ENCODE measurements at places on chromosomes 7 and 10.

- no peak for DNase-seq
Measured at GRCh38 chr10:69716711-69717560, 84.8 kb upstream of the COL13A1 start.

- DNase-seq, result no peak
Measured at GRCh38 chr10:44325157-44325556, 59.7 kb downstream of the CXCL12 start.

GRCh38 chr7:107622429-107622828 is 38.2 kb upstream of the SLC26A4 start:
- DNase-seq, result peak; percentile 21

DNA sequence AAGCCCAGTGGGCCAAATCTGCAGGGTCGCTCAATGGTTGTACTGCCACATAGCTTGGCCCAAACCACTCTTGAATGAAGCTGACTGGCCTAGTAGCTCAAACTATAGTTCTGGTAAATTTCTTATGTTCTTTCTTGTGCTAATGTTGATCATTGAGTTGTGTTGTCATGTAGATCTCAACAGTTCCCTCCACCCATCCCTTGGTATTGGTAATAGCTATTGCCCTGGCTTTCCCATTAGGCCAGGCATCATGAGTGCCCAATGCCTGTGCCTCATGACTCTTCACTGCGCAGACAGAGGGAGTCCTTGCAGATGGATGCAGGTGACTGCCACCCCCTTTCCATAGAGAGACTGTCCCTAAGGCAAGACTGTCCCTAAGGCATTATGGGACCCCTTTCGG is 988.4 kb downstream of the KCNMA1 start:
- DNase-seq, result no peak

DNA sequence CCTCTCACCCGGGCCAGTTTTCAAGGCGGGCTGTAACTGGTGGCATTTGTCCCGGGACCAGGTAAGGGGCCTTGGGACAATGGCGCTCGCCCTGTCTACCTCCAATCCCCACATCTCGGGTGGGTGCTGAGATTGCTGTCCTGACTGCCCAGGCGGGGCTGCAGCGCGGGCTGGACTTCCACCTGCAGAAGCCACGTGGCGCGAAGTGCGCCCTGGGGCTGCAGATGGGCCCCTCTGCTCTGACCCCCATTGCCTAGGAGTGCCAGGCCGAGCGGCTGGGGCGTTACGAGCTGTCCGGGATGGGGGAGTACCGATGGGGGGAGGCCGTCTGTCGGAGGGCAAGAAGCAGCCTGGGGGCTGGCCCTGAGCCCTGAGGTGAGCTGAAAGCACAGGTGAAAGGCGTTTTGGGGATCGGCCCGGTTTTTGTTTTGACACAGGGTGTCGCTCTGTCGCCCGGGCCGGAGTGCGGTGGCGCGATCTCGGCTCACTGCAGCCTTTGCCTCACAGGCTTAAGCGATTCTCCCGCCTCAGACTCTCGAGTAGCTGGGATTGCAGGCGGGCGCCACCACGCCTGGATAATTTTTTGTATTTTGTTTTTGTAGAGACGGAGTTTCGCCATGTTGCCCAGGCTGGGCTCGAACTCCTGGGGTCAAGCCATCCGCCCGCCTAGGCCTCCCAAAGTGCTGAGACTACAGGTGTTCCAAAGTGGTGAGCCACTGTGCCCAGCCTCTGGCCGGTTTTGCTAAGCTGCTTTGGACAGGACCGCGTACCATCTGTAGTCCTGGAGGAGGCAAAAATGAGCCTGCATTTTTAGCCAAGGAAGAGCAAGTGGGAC is at the start of gene SFXN2:
TSS of gene SFXN2 (plus strand) at position 16 of the 835 bp plus-strand sequence. CDS start 12,001 bp downstream, outside the sequence.
- no peak for DNase-seq

- DNase-seq, result no peak
Measured at GRCh38 chr10:76550806-76551205, 1086.8 kb downstream of the KCNMA1 start.

- peak; percentile 89 for DNase-seq
Measured at GRCh38 chr7:11130012-11130411, 156.3 kb downstream of the PHF14 start.

DNA sequence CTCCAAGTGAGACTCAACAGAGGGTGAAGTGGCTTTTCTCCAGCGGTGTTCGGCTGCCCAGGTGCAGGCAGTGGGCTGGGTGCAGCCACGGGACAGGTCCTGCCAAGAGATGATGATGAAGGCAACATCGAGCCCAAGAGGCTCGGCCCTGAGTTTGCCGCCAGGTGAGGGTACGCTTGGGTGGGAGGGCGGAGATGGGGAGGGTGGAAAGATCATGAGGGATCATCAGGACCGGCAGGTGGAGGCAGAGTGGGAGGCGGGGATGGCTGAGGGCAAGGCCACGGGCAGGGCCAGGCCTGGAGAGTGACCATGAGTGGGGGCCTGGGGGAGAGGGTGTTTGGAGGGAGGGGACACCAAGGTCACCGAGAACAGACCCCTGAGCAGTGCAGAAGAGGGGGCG is 17.8 kb upstream of the AMZ1 start:
- DNase-seq, result no peak

DNA sequence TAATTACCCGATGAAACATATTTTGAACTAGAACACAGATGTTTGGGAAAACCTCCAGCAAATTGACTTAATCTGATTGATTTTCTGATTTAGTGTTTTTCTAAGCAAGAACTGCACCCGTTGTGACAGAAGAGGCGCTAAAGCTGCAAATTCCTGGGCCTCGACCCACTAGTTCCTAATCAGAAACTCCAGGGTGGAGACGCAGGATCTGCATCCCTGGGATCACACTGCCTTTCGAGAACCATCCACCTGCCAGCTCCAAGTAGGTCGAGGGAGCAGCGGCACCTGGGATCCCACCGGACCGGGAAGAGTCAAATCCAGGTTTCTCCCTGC is 136.8 kb upstream of the CDCA7L start:
- no peak for DNase-seq

DNA sequence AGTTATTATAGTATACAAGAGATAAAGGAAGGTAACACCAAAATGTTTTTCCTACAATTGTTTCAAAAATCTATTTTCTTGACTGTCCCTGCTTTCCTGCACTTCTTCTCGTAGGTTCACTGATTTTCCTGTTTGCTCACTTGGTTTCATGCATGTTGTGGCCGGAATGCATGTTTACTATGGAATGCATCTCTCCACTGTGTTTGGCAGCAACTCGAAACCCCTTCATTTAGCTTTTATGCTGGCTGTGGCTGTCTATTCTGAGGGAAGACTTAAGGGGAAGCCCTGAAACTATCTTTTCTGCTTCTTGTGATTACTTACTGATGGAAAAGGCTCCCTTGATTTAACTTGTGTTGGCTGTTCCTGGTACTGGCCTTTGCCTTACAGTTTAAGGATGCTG is 120.3 kb downstream of the NRG3 start:
- DNase-seq, result no peak

DNA sequence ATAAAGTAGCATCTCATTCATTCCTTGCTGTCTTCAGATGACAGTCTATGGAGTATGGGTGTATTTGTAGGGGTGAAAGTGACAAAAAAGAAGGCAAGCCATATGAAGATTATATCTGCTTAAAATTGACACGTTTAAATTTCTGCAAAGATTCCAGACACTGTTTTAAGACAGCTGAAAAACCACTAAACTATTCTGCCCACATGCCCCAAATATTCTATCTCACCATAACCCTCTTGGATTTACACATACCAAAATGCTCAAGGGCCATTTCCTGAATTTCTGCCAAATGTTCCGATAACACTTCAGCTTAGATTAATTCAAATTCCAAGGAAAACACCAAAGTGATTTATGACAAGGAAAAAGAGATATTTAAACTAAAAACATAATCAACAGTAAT is 99.9 kb upstream of the IL6 start:
- DNase-seq, result no peak

- no peak for DNase-seq
Measured at GRCh38 chr10:62239994-62240393, 28.6 kb downstream of the RTKN2 start.

- no peak for DNase-seq
Measured at GRCh38 chr7:123770378-123770777, 21.6 kb upstream of the WASL start.

DNA sequence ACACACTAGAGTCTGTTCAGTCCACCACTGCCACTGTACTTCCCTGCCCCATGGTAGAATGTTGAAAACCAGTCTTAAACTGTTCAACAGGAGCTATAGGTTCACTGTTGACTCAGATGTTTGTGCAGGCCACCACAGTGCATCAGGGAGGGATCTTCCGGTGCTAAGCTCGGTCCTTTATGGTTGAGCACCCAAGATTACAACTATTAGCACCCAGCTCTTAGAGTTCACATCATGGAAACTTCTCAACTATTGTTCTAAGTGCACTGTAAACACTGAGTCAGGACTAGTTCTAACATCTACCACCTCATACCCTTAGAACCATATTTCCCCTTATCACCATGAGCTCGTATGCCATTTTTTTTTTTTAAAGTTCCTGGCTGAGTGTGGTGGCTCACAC is 97.1 kb upstream of the MXI1 start:
- DNase-seq, result no peak

DNA sequence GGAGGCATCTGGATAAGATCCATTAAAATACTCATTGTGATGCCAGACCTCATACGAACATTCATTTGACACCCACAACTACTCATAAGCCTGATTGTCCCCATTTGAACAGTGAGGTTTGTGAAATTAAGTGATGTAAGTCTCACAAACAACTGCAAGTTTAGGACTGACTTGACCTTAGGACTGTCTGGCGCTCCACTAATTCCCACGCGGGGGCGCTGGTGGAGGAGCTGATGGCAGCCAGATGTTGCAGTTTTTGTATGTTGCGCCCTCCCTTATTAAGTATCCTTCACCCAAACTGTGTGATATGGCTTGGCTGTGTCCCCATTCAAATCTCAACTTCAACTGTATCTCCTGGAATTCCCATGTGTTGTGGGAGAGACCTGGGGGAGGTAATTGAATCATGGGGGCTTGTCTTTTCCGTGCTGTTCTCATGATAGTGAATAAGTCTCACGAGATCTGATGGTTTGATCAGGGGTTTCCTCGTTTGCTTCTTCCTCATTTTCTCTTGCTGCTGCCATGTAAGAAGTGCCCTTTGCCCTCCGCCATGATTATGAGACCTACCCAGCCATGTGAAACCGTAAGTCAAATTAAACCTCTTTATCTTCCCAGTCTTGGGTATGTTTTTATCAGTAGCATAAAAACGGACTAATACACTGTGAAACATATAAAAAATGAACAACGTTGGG is 20.3 kb upstream of the TIAL1 start:
- DNase-seq, result no peak

GRCh38 chr10:91335147-91335546 is 75.0 kb upstream of the HECTD2 start:
- DNase-seq, result no peak

GRCh38 chr10:102468683-102469082 is 17.3 kb upstream of the C10orf95 start:
- DNase-seq, result no peak

DNA sequence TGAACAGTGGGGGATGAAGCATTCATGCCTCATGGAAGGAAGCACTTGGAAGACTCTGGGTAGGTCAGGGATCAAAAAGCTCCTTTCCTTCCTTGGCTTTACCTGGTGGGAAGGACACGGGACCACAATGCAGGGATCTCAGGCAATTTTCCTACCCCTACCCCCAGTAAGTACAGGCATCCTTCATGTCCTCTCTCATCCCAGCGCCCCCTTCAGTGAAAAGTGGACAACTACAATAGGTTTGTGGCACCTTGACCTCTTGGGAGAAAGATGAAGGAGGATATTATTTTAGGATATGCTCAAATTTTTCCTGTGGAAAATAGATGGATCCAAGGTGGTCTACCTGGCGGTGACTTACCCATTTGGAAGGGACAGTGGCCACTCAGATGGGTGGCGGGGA is 16.5 kb downstream of the AFAP1L2 start:
- no peak for DNase-seq

GRCh38 chr7:138238734-138239659 is 162.7 kb downstream of the AKR1D1 start:
- DNase-seq, result no peak

DNA sequence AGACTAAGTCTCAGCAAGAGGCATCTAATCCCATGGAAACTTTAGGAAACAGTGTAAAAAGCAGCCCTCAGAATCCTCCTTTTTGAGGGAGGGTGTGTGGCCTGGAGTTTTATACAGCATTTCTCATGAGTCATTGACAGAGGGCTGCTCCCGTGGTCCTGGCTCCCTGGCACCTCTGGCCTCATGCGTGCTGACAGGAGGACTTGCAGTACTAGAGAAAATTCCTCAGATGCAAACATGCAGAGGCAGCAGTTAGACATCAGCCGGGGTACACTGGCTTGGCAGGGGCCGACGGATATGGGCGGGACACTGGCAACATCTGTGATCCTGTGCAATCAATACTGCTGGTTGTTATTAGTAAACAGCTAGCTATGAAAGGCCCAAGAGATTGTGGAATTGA is 925.1 kb upstream of the CELF2 start:
- no peak for DNase-seq

- no peak for DNase-seq
Measured at GRCh38 chr7:34567906-34568305, 90.1 kb upstream of the NPSR1 start.
